Body of pancreas (tissue), 4 donors: ENCODE measurements at places on chromosomes 4 and X.

- no peak for DNase-seq
Measured at GRCh38 chr4:99754756-99755155, 61.9 kb upstream of the DAPP1 start.

DNA sequence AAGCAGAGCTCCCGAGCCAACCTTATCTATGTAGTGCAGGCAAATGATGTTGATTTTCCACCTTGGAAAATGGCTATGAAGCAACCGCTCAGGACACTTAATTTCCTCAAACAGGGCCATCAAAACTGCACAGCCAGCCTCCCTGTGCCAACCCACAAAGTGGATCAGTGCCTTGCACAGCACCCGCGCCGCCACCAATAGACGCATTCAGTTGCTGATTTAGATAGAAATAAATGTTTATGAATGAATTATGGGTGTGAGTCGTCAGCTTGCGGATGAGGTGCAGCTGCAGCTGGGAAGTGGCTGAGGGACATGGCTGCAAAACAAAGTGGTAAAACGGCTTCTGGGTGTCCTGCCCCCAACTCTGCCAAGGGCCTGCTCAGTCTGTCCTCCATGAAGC lies 47.0 kb downstream of the SOD3 start:
- no peak for DNase-seq

DNA sequence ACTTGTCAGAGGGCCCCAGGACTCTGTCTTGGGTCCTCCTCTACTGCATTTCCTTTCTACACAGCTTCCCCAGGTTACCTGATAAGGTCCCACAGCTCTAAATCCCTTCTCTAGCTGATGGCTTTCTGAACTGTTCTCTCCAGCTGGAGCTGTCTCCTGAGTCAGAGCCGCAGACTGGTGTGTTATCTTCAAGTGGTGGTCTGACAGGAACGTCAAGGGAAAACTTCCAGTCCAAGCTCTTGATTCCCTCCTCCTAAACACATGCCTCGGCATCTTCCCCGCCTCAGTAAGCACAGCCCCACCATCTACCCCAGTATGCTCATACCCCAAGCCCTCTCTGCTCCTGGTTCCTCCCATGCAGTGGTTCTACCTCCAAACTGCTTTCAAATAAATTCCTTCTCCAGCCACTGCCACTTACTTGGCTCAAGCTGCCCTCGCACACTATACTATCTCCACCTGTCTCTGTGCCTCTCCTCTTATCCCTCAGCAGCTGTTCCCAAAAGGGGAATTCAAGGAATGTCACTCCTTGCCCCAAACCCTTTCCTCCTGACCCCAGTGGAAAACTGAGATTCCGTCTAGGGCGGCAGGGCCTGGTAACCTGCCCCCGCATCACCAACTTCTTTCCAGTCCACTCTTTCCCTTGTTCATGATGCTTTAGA lies 17.2 kb upstream of the CENPU start:
- DNase-seq, result no peak

GRCh38 chr4:11297627-11298026 lies 131.1 kb downstream of the HS3ST1 start:
- DNase-seq, result no peak

- no peak for DNase-seq
Measured at GRCh38 chr4:101027721-101028120, 319.6 kb downstream of the PPP3CA start.

DNA sequence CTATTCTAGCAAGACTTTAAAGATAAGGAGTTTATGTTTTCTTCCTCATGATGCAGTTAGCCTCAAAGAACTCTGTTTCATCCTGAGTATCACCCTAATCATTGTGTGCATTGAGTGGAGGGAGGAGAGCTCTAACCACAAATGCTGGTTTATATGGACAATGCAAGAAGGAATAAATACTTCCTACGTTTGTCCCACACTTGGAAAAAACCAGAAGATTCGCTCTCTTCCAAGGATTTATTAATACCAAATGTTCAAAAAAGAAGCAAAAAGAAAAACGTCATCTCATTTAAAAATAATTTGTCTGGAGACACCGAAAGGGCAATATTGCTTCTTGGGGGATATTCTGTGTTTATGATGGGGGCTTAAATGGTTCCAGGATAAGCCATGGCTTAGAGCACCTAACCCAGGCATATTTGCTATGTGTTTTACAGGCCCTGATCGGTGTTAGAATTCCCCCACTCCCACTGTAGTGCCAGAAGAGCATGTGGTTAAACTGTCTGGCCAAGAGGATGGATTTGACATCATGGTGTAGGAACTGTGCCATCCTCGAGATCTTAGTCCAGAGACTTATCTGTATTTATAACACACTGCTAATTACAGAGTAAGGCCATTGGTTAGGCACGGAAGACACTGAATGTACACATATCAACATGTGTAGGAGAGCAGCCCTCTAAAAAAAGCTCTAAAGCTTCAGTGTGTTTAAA lies 227.2 kb downstream of the ANK2 start:
- no peak for DNase-seq

GRCh38 chrX:110425222-110426154 lies 66.8 kb downstream of the RTL9 start:
- no peak for DNase-seq

DNA sequence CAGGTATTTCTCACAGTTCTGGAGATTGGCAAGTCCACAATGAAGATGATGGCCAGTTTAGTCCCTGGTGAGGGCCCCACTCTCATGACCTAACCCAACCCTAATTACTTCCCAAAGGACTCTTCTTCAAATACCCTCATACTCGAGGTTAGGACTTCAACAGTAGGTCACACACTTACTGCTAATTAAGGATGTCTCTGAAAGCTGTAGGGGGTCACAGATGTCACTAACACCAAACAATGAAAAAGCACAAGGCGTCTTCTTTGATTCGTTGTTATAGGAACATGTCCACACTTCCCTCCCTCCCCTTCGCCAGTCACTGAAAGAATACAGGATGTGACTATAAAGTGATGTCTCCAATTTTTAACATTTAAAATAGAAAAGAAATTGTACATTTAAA lies 309.7 kb downstream of the PACRGL start:
- no peak for DNase-seq

DNA sequence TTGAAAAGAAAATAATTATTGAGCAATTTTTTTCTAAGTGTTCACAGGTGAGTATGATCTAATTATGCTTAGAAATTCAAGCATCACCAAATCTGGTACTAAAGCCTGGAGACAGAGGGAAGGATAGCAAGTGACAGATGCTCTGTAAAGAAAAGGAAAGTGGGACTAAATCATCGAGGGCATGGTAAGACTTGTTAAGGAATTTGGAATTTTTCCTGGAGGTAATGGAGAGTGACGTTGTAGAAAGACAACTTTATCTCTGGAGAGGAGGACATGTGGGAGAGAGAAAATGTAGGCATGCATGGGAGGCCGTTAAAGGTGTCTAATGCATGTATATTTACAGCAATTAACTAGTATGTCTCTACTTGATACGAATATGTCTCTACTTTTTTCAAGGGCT lies 333.2 kb upstream of the ATOH1 start:
- no peak for DNase-seq

DNA sequence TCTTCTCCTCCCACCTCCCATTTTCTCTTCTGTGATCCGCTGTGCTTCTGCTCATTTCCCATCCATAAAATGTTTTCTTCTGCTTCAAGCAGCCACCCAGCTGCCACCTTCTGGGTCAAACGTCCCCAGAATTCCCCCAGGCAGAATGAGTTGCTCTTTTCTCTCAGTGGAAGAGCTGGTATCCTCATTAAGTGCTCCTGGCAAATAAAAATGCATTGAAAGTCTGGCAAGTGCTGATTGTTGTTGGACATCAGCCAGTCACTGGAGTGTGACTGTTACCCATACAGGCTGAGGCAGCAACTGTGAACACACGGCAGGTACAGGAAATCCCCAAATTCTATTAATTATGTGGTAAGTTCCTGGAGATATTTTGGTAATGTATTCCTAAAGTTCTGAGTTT lies 52.6 kb downstream of the LIMCH1 start:
- DNase-seq, result peak; percentile 35

- no peak for DNase-seq
Measured at GRCh38 chrX:378443-378842, 8.3 kb downstream of the PPP2R3B start.

DNA sequence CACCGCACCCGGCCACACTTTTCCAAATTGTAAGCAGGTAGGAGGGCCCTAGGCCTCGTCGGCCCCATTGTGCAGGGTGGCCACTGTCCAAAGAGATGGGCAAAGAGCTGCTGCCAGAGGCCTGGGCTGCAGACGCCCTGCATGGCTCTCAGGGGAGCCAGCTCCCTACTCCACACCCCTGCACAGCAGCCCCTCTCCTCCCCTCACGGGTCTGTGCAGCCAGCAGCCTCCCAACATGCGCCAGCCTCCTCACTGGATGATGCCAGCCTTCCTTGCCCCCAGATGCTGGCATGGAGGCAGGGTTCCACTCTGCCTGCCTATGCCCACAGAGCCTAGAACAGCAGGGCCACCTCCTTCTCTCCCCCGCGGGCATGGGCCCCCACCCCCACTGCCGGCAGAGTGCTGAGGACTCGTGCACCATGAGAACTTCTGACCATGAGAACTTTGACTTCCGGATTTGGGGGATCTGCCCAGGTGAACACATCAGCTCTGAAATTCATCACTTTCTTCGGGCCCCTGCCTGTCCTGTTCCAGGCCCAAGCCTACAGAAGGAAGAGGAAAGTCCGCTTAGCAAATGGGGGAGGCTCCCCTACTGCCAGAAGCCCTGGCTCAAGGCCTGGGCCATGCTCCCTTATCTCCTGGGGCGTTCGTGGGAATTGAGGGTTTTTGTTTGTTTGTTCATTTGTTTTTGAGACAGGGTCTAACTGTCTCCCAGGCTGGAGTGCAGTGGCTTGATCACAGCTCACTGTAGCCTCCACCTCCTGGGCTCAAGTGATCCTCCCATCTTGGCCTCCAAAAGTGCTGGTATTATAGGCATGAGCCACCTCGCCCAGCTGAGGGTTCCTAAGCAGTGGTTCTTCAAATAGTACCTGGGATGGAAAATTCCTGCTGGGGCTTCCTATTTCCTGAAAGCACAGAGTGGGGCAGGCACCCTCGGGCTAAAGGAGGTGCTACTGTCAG lies 8.0 kb downstream of the IRAK1 start:
- DNase-seq, result no peak

DNA sequence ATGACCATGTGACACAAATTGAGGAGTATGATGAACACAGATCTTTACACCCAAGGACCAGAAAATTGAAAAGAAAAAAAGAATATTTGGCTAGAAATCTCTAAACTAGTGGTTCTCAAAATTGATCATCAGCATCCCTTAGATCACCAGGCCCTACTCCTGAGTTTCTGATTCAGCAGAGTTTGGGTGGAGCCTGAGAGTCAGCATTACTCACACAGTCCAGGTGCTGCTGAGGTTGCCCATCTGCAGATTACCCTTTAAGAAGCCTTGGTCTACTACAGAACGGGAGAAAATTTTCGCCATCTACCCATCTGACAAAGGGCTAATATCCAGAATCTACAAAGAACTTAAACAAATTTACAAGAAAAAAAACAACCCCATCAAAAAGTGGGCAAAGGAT lies 182.8 kb downstream of the MOSPD2 start:
- DNase-seq, result no peak

- no peak for DNase-seq
Measured at GRCh38 chrX:131782646-131783045, 238.8 kb downstream of the OR13H1 start.

GRCh38 chr4:89739311-89739988 lies 97.5 kb downstream of the SNCA start:
- no peak for DNase-seq

GRCh38 chr4:21757248-21757647 lies 191.3 kb downstream of the KCNIP4 start:
- no peak for DNase-seq

GRCh38 chrX:151039351-151039750 lies 56.2 kb downstream of the HMGB3 start:
- DNase-seq, result no peak

DNA sequence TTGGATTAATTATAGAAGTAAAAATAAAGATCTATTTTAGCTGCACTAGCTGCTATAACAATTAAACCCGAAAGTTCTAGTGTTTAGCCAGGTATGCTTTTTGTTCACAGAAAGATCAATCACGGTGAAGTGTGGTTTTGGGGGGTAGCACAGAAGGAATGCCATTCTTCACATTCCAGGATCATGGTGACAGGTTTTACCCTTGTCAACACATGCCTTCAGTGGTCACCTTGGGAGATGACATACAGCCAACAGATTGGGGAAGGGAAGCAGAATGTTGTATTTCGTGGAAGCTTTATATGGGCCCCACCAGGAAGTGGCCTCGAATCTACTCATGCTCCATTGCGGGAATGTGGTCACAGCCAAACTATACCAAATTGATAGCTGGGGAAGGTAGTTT lies 753.6 kb downstream of the RAPGEF2 start:
- no peak for DNase-seq

GRCh38 chr4:1900087-1900433 lies 28.9 kb downstream of the NSD2 start:
- no peak for DNase-seq

DNA sequence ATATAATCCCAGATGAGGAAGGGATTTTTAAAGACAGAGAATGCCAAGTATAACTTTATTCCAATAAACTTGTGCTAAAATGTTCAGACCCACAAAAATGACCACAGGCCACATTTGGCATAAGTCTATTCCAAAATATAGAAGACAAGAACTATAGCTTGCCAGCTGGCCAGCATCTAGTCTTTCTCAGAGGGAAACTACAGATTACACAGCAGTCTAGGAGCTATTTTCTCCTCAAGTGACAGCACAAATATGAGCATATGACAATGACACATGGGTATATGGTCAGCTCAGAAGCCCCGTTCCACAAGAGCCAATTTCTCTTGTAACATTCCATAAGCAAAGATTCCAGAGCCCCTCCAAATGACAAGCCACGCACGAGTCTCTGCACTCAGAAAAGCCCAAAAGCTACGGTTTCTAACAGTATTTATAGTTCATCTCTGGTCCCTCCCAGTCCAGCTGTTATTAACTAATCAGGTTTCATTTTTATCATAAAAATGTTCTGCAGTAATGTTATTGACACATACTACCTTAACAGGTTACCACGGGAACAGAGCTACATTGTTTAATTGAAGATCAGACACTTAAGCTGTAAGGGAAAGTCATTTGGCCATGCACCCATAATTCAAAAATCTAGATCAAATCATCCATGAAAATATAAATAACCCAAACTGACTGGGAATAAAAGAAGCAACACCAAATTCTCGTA lies 70.3 kb downstream of the RAB28 start:
- DNase-seq, result no peak

DNA sequence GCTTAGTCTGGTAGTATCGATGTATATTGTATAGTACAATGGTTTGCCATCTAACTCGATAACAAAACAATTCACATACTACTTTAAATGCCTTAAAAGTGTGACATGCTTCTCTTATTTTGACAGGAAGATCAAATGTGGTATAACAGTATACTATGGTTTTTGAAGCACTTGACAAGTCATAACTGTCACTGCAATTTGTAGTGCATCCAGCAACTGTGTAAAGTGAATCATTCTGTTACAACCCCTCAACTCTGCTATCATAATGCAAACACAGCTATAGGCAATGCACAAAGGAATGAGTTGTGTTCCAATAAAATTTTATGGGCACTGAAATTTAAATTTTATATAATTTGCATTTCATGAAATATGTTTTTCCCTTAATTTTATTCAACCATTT lies 14.0 kb downstream of the RAP1GDS1 start:
- DNase-seq, result no peak

GRCh38 chrX:136493011-136493410 lies 4.4 kb upstream of the HTATSF1 start:
- no peak for DNase-seq

- DNase-seq, result no peak
Measured at GRCh38 chrX:574830-575229, 55.8 kb upstream of the SHOX start.
